ENCODE measurements at places on chromosomes 11 and 22. TPM values are rescaled to one million over a fixed set of nuclear protein-coding genes. Genes with fewer than 3 reads are reported as not detected.

DNA sequence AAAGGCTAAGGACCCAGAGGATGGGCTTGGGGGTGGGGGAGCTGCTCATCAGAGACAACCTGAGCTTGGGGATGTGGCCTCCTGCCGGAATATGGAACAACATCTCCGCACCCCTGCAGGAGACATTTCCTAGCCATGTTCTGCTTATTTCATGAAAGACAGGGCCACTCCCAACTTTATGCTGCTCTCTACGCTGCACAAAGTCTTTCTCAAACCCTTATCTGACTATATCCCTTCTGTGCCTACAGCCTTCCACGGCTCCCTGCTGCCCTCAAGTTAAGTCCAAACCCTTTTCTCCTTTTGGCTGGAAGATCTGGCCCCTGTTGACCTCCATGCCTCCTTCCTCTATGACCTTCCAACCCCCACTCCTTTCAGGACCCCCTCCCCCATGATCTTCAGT, 562.0 kb downstream of the MN1 start:
- no peak for DNase-seq

- peak; percentile 57 for DNase-seq
Measured at GRCh38 chr11:46127150-46127638, 5.9 kb upstream of the PHF21A start.

DNA sequence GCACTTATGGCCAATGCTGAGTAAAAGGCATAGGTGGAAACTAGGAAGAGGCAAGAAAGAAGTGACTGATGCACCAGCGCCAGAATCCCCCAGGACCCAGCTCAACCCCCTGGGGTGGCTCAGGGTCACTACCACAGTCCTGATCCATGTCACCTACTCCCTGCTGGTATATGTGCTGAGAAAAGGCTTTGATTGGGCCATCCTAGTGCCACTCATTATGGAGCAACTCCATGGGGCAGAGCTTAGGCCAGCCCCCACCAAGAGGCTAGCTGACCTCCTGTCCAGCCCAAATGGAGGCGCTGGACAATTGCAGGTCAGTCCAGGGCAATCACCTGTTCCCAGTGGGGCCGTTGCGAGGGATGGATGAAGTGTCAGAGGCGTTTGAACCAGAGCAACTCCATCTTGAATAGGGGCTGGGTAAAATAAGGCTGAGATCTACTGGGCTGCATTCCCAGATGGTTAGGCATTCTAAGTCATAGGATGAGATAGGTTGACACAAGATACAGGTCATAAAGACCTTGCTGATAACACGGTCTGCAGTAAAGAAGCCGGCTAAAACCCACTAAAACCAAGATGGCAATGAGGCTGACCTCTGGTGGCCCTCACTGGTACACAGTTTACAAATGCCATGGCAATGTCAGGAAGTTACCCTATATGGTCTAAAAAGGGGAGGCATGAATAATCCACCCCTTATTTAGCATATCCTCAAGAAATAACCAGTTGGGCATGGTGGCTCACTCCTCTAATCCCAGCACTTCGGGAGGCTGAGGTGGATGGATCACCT, 20.6 kb upstream of the DAGLA start:
- DNase-seq = no peak

DNA sequence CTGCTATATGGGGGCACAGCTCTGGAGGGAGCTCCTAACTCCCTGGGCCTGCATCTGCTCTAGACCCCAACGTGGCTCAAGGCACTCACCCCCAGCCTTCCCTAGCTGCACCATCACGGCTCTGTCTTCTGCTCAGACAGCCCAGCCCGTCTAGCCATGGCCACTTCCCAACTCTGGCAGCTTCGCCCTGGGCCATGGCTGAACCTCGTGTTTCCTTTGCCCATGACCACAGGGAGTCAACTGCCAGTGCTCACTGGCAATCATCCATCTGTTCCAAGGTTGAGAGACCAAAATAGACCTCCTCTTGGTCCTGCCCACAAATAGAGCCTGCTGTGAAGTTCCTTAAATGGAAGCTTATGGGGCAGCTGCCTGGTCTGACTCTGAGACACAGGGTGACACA, 5.4 kb downstream of the LMO1 start:
- DNase-seq = no peak

DNA sequence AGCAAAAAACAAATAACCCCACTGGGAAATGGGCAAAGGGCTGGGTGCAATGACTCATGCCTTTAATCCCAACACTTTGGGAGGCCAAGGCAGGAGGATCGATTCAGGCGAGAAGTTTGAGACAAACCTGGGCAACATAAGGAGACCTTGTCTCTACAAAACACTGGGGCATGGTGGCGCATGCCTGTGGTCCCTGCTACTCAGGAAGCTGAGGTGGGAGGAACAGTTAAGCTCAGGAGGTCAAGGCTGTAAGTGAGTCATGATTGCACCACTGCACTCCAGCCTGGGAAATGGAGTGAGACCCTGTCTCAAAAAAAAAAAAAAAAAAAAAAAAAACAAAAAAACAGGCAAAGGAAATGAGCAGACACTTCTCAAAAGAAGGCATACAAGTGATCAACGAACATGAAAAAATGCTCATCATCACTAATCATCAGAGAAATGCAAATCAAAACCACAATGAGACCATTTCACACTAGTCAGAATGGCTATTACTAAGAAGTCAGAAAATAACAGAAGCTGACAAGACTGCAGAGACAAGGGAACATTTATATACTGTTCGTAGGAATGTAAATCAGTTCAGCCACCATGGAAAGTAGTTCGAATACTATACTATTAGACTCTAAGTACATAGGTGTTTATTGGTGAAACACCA, 48.2 kb upstream of the SMCO4 start:
- no peak for DNase-seq

Gene MS4A15
- total RNA-seq = 0.13 TPM

Gene SAA1
- 3.7 TPM for total RNA-seq

Data from colonic mucosa (tissue), 4 donors.